GM04504 (cell line): ENCODE measurements at places on chromosomes 5 and 9.

- peak; percentile 31 for DNase-seq
Observed at GRCh38 chr5:90783460-90784333, 225.1 kb downstream of the ADGRV1 start.

GRCh38 chr5:126369995-126370731 is 53.0 kb upstream of the GRAMD2B start:
- no peak for DNase-seq

DNA sequence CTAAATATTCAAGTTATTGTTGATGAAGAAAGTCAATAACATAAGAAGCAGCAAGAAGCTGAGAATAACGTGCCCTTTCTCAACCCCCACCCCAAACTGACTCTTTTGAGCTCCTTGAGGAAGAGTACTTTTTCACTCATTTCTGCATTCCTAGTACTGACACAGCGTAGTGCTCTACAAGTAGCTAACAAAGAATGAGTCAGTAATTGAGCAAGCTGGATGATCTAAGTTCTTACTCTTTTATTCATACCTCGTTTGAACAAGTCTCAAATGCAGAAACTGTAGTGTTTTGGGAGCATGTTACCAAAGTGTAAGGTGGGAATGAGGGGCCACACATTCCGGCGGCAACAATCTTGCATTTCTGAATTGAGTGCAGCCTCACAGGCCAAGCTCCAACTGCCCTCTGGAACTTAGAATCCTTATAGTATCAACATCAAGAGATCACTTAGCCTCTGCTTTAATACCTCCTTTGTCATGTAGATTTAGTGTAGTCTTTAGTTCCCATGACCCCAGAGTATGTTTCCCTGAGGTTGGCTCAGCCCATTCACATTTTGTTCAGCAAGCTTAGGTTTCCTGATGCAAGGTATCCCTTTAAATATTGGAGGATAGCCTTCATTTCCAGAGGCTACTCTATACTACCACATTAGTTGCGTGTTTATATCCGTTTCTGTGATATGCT is 152.0 kb downstream of the PRR16 start:
- peak; percentile 47 for DNase-seq

GRCh38 chr5:139105621-139106071 is 92.5 kb downstream of the SIL1 start:
- DNase-seq = no peak

DNA sequence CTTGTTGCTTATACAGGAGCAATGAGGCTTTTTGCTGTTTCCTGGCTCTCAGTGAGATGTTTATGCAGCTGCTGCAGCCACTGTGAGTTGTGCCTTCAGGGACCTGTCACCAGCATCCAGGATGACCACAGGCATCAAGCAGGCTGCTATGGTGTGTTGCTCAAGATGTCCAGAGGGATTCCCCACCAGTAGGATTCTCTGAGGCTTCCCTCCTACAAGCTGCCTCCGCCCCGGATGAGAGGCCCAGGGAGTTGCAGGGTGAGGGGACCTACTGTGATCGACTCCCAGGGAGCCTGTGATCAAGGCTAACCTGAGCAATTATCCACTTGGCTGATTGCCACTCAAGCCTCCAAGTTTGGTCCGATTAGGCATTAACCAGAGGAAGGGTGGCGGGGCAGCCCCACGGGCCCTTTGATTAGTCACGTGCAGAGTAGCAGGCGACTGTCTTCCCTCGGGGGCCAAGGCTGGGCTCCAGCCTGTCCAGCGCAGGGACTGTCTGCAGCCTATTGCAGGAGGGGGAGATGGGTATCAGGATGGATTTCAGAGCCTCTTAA is 1.8 kb upstream of the FAT2 start:
- DNase-seq = no peak

GRCh38 chr5:53713978-53714666 is 153.7 kb downstream of the NDUFS4 start:
- DNase-seq = no peak

DNA sequence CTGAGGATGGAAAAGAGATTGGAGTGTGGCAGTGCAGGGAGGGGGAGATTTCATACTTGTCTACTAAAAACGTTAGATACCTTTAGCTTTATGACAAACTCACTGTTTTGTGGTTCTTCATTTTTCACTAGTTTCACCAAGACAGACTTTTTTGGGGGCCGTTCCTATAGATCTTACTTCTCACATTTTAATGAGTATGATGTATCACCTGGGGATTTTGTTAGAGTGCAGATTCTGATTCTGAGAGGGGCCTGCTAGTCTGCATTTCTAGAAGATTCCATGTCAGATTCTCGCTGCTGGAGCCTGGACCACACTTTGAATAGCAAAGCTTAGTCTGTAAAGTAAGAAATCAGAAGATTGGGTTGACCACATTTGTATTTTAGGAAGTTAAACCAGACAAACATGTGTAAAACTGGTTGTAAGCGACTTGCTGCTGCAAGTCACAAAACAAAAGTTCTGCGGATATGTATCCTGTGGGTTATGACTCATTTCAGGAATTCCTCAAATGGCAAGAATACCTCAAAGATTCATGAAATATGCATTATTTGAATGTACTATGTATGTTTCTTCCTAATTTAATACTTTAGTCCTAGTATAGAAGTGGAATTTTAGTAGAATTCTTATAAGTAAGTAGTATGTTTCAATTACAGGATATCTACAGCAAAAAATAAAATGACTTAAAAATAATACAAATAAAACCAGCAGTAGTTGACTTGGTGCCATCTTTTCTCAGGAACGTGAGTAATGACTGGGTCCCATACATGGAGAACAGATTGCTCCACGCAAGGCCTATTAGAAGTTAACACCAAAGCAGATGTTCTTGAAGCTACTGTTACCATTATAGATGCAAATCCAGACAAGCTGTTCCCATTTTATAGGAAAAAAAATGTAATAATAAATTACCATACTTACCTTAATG is 27.8 kb downstream of the NFIL3 start:
- no peak for DNase-seq

DNA sequence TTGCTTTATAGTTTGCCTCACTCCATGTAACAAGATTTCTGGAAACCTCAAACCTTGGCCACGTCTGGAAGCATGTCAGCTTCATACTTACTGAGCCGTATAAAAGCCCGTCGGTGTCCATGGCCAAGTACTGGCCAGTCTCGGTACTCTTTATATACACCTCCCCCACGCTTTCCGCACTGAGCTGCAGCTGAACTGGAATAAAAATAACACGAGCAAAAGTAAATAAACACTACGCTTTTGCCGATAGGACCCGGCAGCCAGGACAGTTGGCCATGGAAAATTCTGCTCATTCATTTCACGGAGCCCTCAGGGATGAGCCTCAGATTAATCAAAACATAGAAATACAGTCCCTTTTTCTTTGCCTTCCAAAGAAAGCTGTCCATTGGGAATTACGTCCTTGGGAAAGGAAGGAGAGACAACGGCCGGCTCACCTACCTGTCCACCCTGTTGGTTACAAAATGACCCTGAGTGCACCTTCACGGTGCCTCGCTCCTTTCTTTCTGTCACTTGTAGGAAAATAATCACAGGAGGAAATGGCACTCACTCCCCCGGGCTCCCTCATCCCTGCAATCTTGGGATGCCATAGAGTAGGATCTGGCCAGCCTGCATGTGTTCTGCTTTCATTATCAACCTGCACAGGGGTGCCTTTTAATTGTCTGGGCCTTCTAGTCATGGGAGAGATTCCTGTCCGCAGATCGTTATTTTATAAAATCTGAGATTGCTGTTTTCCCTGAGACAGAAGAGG is 85.1 kb downstream of the FGF1 start:
- peak; percentile 10 for DNase-seq

GRCh38 chr9:122138560-122139268 is 20.9 kb downstream of the NDUFA8 start:
- DNase-seq = no peak

DNA sequence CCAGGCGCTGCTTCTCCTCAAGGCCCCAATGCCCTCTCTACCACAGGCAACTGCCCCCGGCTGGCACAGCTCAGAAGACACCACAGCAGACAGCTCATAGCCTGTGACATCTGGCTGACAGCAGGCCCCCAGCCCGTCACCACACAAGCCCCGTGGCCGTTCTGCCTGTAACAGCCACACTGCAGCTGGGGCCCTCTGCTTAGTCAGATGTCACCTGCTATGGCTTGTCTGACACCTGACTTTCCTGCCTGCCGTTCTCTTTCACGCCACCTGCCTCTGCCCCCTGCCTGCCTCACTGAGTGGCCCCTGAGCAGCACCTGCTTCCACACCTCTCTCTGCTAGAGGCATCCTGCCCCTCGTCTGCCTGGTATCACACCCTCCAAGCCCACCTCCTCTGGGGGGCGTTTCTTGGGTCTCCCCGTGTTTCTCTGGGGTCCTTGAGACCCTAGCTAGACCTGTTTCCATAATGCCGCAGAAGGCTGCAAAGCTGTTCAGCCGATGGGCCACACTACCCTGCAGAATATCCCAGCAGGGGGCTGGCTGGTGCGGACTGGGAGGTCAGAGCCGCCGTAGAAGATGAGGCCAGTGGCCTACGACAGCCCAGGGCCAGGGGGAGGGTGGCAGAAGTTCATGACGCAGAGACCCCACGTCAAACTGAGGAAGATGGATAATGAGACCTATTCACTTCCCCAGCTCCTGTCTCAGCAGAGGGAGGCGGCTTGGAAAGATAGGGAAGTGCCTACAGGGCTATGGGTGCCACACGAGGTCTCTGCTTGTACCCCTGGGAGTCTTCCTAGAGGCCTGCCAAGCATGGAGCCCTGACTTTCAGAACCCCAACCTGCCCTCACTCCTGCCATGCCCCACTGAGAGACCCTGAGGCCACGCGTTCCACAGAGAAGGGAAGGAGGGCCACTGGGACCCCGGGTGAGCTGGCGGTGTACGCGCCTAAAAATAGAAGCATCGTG is 95.1 kb downstream of the ZNF354C start:
- DNase-seq = no peak

DNA sequence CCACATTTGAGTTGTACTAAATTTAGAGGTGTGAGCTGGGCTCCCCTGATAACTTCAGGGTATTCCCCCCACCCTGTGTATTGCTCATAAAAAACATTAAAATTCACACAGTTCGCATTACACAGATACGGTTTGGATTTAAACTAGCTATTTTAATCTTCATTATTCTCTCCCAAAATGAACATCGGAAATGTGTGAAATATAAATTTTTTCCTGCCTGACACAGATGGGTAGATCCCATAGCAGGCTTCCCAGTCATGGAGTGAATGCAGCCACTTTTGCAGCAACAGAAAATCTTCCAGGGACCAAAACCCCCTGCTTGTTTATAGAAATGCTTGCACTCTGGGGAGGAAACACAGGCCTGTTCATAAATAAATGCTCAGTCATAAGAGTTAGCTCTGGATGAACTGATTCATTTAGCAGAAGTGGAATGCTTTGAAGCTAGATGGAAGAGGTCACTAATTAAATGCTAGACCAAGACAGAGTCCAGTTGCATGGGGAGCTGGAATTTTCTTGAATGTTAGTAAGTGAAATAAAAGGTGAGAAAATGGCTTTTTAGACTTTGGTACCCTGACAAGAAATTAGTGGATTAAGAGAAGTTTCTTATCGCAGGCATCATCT is 115.6 kb downstream of the PDE8B start:
- DNase-seq = no peak

DNA sequence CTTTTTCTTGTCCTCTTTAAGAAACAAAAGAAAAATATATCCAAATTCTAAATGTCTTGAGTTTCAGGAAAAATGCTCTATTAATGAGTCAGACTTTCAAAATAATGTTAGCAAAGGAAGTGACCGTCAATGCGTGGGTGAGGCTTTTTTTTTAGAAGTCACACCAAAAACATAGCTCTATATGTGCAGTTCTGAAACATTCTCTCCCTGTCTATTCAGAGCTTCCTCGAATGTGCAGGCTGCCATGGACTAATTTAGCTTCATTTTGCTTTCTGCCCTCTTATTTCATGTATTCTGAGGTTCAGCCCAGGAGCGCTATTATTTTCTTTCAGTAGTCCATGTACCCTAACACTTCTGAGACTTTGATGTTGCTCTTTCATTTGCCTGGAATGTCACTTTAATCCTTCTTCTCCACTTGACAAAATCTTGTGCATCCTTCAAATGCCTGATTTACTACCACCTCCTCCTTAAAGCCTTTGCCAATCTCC is 72.5 kb upstream of the RASA1 start:
- no peak for DNase-seq

GRCh38 chr5:164357395-164358033 is 852.1 kb downstream of the MAT2B start:
- no peak for DNase-seq

DNA sequence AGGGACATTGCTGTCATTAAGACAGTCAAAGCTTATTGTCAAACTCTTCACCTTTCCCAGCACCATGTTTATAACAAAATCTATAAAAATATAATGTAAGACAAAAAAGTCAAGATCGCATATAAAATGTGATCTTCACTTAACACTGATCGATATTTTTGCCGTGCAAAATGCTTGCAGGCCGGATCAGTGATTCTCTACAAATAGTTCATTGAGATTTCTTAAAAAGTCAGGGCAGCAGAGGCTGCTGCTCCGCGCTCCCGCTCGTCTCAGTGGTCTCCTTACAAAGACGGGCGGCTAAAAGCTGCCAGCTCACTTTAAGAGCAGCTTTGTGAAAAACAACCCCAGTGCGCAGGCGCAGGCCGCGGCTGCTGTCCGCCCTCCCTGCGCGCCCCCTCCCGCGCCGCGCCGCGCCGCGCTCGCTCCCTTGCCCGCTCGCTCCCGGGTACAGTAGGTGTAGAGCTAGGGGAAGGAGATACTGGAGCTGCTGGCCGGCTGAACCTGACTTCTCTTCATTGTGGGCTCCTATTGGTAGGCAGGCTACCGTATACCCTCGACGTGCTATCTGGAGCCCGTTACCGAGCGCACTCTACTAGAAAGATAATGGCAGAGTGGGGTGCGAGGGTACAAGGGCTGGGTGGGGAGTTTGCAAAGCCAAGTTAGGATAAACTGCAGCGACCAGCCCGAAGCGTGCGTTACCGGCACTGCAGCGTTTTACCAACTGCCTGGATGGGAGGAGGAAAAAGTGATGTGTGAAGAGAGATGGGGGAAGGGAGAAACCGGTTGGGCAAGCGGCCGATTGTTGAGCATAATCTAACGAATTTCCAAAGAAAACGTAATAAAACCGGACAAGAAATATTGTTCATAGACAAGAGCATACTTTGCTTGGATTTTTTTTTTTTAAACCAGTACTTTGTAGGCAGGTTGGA is at the start of gene ARRDC3:
TSS of gene ARRDC3 (minus strand) at position 291 of the 929 bp plus-strand sequence. CDS start at position 66, 225 bp downstream.
- DNase-seq = peak; percentile 89

- peak; percentile 38 for DNase-seq
Observed at GRCh38 chr5:160479926-160480325, 58.3 kb downstream of the PTTG1 start.

- DNase-seq = no peak
Observed at GRCh38 chr9:104984121-104984520, 56.2 kb upstream of the ABCA1 start.

DNA sequence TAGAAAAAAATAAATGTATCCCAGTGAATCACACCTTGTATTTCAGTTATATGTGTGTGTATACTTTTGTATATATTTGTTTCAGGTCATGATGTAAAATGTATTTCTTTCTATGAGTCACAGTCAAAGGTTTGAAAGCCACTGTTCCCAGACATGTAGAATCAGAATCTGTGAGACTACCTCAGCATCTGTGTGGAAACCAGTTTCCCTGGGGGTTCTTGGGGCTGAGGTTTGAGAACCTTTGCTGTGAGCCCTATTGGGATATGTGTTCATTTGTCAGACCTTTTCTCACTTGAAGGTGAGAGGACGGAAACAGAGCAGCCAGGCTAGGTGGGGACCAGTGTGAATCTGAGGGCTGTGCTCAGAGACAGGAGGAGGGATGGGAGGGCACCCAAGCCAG is 78.7 kb upstream of the SAP30L start:
- no peak for DNase-seq
